ENCODE measurements at places on chromosomes 12 and 14. TPM values are rescaled to one million over a fixed set of nuclear protein-coding genes. Genes with fewer than 3 reads are reported as not detected.

Gene RTL1
- total RNA-seq = 0.09 TPM

Gene TMED8
- total RNA-seq = 20.2 TPM

Gene KRT1
- total RNA-seq = not detected

Gene PRB3
- not detected for total RNA-seq

Gene RAD51B
- 16.7 TPM for total RNA-seq

DNA sequence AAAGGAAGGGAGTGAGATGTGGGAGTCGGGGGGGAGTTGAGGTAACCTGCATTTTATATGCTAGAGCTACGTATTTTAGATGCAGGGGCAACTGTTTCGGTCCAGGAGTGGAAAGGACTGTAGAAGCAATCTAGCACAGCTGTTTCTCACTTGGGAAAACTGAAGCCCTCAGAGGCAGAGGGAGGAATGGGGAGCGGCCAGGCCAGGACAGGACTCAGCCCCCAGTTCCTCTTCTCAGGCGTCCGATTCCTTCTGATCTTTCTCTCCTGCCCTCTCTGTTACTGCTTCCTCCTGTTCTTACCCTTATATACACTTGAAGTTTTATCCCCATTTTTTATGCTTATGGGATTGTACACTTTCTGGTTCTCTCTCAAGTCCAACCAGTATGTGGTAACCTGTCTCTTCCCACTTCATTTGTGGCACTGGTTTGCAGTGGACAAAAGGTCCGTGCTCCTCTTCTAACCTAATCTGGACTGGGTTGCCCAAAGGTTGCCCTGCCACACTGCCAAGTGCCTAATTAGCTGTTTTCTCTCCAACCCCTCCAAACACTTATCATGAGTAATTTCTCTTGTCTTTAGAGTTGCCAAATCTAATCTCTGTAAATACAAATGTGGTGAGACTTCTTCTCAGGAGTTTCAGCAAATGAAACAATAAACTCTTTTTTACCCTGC, 16.2 kb downstream of the LPCAT3 start:
- no peak overlapping the region for H3K27ac ChIP-seq
- peaks cover 2% of the 10 kb centered on the region for H3K36me3 ChIP-seq
- DNase-seq = no peak
- H3K4me3 ChIP-seq = no peak overlapping the region
- no peaks in the 10 kb centered on the region for H3K27me3 ChIP-seq
